ENCODE measurements at places on chromosomes 3 and 15. TPM values are rescaled to one million over a fixed set of nuclear protein-coding genes. Genes with fewer than 3 reads are reported as not detected.

The NANOGP8 gene
- polyA plus RNA-seq = not detected

The UROC1 gene
- polyA plus RNA-seq = 0.11 TPM

The SAMD7 gene
- not detected for polyA plus RNA-seq

The HRG gene
- not detected for polyA plus RNA-seq

The AP3B2 gene
- polyA plus RNA-seq = 0.45 TPM

The GCNT3 gene
- 0.13 TPM for polyA plus RNA-seq

The ADGRG7 gene
- polyA plus RNA-seq = not detected

The PDCD6IP gene
- polyA plus RNA-seq = 92.3 TPM

The TEX9 gene
- 1.8 TPM for polyA plus RNA-seq

The GUCA1C gene
- not detected for polyA plus RNA-seq

The GOLGA8S gene
- polyA plus RNA-seq = 0.91 TPM

The GOLGA8T gene
- not detected for polyA plus RNA-seq

DNA sequence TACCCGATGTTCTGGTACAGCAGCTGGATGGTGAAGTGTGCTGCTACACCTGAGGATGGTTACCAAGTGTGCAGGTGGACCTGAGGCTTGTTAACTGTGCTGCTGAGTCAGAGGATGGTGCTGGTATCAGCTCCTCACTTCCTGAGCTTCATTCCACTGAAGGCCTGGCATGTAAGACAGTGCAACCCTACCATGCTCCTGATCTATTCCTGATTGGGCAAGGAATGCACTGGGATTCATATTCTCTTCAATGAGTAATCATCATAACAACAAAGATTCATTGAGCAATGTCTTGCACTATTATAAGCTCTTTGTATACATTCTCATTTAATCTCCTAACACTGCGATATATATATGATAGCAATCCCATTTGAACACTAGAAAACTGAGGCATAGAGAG lies 62.9 kb upstream of the THSD4 start:
- DNase-seq = no peak

- no peak for DNase-seq
These were observed 23.4 kb downstream of the PLA2G4D start for GRCh38 chr15:42070976-42071350.

DNA sequence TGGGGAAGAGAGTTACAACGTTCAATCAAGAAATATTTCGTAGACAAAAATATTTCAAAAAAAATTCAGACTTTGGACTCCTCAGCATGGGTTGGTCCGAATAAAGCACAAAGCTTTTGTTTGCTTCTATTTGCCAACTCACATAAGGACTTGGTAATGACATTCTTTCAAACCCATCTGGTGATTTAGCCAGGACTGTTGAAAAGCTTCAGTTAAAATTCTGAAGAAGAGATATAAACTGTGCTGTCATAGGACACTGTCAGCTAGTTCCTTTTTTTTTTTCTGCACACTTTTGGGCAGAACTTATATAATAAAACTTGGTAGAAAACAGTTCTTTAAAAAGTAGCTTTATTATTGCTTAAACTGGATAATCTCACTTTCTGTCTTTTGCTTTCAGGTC lies 660.8 kb upstream of the SGO1 start:
- no peak for DNase-seq

DNA sequence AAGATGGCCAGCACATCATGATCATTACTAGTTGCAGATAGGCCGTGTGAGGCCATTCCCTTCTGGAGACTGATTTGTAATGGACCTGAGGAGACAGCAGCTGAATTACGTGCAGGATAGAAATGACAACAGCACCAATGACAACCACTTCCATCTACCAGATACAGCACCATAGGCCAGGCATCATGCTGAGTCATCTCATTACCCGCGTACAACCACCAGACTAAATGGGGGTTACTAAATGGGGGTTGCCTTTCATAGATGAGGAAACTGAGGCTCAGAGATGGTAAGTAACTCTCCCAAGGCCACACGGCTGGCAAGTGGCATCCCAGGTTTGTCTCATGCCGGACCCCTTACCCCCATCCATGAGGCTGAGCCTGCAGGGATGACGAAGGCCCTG lies 32.8 kb upstream of the FAM107A start:
- DNase-seq = no peak

DNA sequence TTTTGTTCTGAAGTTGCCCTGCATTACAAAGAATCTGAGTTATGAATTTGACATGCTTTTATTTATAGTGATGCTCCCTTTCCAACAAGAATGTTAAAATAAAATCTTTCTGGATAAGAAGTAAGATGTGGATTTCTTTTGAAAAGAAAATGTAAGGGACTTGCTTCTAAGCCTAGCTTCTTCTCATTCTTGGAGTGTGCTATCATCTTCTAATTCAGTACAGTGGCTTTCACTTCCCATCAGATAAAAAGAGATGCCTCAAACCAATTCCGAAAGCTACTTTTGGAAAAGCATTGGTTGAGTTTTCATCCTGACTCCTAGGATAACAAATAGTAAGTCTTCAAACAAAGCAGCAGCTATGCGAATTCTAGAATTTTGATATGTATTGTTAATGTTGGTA lies 197.0 kb upstream of the ZPLD1 start:
- no peak for DNase-seq

- DNase-seq = no peak
These were observed 78.9 kb downstream of the RBPMS2 start for GRCh38 chr15:64696481-64696880.

GRCh38 chr15:95609096-95609495 lies 721.4 kb upstream of the NR2F2 start:
- DNase-seq = no peak

GRCh38 chr3:8519156-8519555 lies 17.5 kb downstream of the LMCD1 start:
- DNase-seq = peak; percentile 89

GRCh38 chr15:30670056-30670455 lies 44.1 kb downstream of the ARHGAP11B start:
- peak; percentile 17 for DNase-seq

- no peak for DNase-seq
These were observed 60.4 kb downstream of the PLAAT1 start for GRCh38 chr3:193301433-193301832.

DNA sequence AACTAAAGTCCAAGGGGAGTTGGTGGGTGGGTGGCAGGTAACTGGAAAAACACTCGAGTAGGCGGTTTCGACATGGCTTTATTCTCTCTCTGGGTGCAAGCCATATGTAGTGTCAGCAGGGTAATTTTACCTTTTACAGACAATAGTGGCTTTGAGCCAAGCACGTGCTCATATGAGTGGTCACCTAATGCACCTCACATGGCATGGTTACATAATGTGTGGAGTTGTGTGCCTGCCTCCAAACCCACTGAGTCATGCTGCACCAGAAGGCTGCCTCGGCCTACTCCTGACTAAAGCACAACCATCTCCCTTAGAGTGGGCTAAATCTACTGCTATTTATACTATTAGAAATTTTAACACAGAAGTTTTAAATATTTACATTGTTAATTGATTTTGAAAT lies 16.5 kb downstream of the CCRL2 start:
- no peak for DNase-seq

GRCh38 chr15:69031013-69032001 lies 16.8 kb downstream of the NOX5 start:
- DNase-seq = peak; percentile 51

DNA sequence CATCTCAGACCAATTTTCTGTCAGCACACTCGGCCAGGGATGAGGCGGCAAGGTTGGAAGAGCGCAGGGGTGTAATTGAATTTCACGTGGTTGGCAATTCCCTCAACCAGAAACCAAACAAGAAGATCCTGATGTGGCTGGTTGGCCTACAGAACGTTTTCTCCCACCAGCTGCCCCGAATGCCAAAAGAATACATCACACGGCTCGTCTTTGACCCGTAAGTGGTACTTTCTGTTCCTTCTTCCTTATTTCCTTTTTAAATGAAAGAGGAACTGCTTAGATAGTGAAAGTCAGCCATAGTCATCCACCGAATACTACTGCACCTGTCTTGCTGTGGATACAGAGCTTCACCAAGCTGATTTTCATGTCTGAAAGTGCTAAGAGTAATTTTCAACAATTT lies 60.1 kb downstream of the SGO1 start:
- peak; percentile 71 for DNase-seq

- DNase-seq = no peak
These were observed 2.4 kb downstream of the ANKRD63 start for GRCh38 chr15:40280260-40281056.

- DNase-seq = no peak
These were observed 24.5 kb downstream of the RASA2 start for GRCh38 chr3:141511361-141511760.

DNA sequence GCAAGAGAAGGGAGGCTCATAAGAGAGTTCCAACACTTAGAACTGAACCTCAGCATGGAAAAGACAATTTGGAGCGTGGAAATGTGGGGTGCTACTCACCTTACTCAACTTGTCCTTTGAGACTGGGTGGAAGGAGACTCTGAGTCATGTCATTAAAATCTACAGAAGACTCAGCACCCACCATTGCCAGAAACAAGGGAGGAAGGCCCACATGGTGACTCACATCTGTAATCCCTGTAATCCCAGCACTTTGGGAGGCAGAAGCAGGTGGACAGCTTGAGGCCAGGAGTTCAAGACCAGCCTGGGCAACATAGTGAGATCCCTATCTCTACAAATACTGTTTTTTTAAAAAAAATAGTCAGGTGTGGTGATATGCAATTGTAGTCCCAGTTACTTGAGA lies 161.9 kb upstream of the UBE3A start:
- no peak for DNase-seq

DNA sequence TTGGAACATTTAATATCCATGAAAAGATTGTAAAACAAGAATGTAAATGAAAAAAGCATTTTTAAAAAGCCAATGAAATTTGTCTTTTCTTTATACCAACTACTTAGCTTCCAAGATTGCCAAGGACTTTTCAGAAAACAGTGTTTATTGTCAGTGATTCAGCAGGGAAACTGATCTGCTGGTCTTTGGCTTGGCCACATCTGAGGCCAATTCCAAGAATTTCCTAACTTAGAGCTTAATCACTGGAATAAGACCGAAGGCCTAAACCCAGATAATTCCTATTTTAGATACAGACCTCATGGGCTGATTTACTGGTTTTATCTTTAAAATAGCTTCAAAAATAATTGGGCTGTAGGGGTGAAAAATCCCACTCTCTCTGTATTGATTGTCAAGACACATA lies 260.5 kb upstream of the RORA start:
- no peak for DNase-seq

DNA sequence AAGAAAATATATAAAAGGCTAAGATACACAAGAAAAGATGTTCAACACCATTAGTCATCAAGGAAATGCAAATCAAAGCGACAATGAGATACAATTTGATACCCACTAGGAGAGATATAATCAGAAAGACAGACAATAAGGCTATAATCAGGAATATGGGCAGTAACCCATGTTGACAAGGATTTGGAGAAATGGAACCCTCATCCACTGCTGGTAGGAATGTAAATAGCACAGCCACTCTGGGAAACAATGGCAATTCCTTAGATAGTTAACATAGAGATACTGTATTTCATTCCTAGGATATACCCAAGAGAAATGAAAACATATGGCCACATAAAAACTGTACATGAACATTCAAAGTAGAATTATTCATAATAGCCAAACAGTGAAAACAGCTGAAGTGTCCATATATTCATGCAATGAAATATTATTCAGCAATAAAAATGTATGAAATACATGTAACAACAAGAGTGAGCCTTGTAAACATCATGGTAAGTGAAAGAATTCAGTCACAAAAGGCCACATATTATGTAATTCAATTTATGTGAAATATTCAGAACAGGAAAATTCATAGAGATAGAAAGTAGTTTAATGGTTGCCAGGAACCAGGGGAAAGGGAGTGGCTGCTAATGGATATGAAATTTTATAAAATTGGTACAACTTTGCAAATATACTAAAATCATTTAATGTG lies 18.2 kb upstream of the COL8A1 start:
- DNase-seq = no peak

DNA sequence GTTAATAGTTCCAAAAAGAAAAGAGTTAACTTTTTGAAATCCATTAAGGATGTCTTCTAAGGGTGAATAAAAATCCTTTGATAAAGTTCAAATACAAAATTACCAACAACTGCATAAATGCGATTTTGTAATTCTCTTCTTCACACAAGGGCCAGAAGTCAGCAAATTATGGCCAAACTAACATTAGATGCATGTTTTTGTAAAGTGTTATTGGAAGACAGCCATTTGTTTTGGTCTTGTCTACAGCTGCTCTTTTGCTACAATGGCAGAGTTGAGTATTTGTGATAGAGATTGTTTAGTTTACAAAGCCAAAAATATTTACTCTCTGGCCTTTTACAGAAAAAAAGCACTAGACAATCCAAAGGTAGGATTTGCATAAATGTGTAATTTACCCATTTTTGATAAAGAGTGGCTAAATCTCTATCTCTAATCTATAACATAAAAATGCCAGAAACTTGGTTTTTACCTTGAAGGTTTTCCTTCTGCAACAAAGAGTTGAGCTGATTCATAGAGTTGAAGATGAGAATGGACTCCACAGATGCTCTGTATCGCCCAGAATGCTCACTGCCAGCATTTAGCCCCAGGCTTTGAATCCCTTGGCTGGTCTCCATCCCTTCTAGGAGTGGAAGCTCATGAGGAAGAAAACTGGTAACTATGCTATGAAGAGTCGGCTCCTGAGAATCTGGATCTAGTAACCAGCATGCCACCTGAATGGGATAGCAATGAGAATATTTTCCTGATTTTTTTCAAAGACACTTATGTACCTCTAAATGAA lies 64.5 kb downstream of the POLQ start:
- no peak for DNase-seq

- no peak for DNase-seq
These were observed 11.5 kb upstream of the PCSK6 start for GRCh38 chr15:101500865-101501551.

DNA sequence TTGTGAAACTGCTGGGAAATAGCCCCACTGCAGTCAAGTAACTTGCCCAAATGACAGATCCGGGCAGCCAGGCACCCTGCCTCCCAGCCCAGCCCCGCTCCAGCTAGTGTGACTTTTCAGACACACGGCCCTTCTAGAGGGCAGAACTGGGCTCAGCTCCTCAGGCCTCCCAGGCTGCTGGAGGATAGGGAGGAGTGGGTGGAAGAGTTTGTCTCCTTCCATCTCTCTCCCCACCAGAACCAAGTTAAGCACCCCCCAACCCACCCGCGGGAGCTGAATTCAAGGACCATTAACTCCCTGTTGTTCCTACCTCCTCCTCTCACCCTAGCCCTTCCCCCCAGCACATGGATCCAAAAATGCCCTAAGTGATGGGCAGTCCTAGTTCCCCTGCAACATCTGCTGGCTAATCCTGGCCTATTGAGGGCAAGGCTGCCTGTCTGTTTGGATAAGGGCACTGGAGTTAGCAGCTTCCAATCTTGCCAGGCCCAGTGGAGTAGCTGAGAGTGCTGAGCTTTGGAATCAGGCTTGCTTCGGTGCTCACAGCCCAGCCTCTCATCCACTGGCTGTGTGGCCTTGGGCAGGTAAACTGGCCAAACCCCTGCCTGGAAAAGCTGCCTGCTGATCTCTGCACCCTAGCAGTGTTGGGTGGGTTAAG lies 3.1 kb downstream of the CCDC33 start:
- no peak for DNase-seq
